A549 treated with AZD2906 at 1 μM for 4 hours (cell line): ENCODE measurements at places on chromosomes 5 and 9. TPM values are rescaled to one million over a fixed set of nuclear protein-coding genes. Genes with fewer than 3 reads are reported as not detected.

The RUSC2 gene
- total RNA-seq, result 26.6 to 32.2 TPM (median 31.5 TPM) in 5 replicates

The WDR38 gene
- total RNA-seq, result 0.11 to 0.23 TPM (median 0.14 TPM) in 5 replicates

The FXN gene
- 22.2 to 25.9 TPM (median 25.5 TPM) in 5 replicates for total RNA-seq

The GABRA6 gene
- total RNA-seq, result not detected in 5 replicates

The HARS1 gene
- total RNA-seq, result 71.6 to 81.2 TPM (median 75.8 TPM) in 5 replicates

The PCDHB8 gene
- total RNA-seq, result 0.24 to 0.28 TPM (median 0.26 TPM) in 5 replicates
